ENCODE measurements at places on chromosomes 11 and 22.

DNA sequence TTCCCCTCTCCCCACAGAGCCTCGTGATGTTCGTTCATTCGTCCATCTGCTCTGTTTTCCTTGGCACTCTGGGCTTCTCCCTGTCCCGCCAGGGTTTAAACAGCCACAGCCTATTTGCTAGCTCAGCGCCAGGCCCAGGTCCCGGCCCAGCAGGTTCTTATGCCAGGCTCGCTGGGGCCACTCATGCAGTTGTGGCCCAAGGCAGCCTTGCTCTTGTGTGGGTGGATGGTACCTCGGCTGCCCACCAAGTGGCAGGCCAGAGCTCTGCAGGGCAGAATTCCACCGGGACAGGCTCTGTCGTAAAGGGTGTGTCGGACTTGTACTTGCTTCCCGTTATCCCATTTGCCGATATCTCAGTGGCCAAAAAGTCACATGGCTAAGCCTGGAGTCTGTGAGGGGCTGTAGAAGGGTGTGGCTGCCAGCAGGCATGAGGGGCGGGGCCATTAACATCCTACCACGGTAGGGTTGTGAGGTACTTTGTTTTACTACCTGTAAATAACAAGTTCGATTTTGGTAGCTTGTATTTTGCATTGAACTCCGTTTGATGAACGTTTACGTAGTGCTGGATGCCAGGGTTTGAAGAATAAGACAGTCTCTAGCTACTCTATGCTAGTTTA lies 7.9 kb downstream of the FAM118A start:
- no peak for DNase-seq

DNA sequence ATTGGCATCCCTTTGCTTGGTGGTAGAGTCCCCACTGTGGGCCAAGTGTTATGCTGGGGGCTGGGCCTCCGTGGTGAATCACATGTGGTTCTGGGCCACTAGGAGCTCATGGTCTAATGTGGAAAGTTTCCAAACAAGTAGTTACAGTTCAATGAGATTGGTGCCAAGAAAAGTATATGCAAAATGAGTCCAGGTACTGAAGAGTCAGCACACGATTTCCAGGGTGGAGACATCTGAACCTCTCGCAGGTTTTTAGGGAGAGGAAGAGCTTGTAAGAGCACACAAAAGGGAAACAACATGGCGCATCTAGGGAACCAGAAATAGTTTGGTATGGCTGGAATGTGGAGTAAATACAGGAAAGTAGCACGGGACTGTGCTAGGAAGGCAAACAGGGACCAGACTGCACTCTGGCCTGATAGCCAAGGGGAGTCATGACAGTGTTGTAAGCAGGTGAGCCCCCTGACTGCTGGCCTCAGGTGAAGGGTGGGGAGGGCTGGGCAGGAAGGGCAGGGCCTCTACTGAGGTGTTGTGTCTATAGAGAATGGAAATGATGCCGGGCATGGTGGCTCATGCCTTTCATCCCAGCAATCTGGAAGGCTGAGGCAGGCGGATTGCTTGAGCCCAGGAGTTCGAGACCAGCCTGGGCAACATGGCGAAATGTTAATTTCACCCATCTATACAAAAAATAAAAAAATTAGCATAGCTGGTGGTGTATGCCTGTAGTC lies 12.6 kb downstream of the POLR2F start:
- DNase-seq = no peak

DNA sequence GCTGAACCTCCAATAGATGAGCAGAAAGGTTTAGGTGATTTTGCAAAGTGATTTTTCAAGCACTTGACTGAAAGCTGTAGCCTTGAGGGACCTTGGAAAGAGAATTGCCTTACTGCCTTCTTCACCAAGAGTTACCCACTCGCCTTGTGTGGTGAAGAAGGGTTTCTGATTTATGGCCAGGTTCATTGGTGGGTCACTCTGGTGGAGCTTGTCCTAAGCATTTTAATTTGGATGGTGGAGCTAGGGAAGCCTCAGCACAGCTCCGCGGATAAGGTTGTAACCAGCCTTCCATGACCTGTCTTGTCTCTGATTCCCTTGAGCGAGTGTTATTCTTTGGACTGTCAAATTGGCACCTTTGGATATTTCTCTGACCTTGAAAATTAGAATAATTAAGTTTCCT lies 226.4 kb downstream of the FAT3 start:
- no peak for DNase-seq

- DNase-seq = no peak
Observed at GRCh38 chr11:105156720-105157119, 17.2 kb upstream of the CARD18 start.

- no peak for DNase-seq
Observed at GRCh38 chr11:115153135-115153534, 351.1 kb downstream of the CADM1 start.

DNA sequence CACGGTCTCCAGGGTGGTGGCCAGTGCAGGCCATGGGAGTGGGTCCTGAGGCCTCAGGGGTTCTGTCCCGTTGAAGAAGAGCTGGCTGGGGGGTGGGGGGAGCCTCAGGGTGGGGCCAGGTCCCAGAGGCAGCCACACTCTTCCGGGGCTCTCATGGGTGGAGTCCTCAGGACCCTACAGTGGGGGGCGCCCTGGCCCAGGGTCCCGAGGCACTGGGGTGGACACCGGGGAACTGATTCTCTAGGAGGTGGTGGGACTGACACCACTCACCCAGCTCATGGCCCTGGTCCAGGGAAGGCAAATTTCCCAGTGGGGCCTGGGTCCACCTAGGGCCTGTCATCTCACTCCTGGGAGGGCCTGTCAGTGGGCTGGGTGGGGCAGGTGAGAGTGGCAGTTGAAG lies 12.8 kb downstream of the GGT5 start:
- no peak for DNase-seq

GRCh38 chr22:36660510-36660840 lies 43.1 kb downstream of the CACNG2 start:
- DNase-seq = no peak

DNA sequence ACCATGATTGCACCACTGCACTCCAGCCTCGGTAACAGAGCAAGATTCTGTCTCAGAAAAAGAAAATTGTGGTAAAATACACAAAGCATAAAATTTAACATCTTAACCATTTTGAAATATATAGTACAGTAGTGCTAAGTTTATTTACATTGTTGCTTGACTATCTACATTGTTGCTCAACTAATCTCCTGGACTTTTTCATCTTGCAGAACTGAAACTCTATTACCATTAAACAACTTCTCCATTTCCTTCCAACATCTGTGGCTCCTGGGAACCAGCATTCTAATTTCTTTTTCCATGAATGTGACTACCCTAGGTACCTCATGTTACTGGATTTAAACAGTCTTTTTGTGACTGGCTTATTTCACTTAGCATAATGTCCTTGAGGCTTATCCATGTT lies 13.5 kb upstream of the VWA5A start:
- DNase-seq = no peak

DNA sequence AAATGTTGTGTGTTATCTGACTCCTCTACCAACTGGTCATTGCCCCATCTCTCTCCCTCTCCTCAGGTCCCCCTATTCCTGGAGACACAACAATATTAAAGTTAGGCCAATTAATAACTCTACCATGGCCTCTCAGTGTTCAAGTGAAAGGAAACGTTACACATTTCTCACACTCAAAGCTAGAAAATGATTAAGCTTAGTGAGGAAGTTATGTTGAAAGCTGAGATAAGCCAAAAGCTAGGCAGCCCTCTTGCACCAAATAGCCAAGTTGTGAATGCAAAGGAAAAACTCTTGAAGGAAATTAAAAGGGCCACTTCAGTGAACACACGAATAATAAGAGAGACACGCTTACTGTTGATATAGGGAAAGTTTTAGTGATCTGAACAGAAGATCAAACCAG lies 6.9 kb downstream of the DLG2 start:
- no peak for DNase-seq

- DNase-seq = no peak
Observed at GRCh38 chr11:19895776-19896175, 183.1 kb downstream of the NAV2 start.

GRCh38 chr11:44235765-44236201 lies 74.2 kb downstream of the ALX4 start:
- no peak for DNase-seq

DNA sequence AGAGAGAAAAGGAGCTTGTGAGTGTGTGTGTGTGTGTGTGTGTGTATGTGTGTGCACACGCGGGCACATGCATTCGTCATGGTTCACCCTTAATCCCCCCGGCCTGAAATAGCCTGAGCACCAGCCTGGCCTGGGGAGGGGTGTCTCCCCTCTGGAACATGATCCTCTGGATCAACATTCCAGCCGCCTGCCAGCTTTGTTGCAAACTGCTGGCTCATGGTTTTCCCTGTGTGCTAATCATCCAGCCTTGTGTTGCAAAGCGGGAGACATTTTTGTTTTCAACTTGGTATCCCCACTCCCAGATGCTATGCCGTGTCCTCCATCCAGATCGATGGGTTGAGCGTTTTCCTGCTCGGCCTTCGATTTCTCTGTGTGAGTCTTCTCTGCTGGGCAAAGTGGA lies 94.3 kb downstream of the FEZ1 start:
- no peak for DNase-seq

DNA sequence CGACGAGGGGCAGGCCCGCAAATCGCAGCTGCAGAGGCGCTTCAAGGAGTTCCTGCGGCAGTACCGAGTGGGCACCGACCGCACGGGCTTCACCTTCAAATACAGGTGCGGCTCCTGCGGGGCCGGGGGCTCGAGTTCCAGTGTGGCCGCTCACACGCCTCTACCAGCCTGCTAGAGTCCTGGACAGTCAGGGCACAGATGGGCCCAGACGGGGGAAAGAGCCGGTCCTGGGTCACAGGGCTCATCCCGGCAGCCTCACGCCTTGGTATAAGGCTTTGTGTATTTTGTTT lies 506 bp downstream of the MCM5 start:
- no peak for DNase-seq

DNA sequence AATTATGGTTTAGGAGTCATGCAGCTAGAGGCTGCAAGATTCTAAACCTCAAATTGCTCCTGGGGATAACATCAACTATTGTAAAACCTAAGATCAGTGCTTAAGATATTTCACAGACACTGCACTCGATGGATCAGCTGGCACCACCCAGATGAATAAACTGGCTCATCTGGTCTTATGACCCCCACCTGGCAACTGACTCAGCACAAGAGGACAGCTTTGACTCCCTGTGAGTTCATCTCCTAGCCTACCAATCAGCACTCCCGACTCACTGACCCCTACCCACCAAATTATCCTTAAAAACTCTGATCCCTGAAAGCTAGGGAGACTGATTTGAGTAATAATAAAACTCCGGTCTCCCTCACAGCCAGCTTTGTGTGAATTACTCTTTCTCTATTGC lies 782 bp upstream of the TTC12 start:
- no peak for DNase-seq

DNA sequence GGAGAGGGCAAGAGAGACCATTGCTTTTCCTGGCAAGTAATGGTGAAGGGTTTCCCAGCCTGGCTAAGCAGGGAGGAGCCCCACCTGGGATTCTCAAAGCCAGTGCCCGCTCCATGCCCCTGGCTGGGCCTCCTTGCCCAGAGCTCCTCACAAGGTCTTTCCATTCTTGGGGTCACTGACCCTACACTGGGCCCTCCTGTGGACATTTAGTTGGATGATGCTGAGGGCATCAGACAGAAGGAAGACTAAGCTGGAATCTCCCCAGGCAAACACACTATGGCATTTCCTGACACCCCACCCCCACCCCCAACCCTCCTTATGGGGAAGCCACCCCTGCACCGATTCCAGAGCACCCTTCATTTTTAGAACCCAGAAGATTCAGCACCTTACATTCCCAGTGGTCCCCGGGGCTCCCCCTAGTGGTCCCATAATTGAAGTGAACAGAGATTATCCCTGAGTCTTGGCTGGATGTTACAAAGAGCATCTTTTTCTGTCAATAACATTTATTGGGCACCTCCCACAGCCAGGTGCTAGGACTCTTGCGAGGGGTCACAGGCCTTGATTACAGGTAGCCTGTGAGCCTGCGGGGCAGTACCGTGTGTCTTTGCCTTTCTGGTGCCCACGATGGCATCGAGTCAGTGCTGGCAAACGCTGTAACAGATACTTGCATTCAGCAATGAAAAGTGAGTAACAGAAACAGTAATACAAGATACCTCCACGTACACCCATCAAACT lies 548.5 kb downstream of the BUD13 start:
- no peak for DNase-seq

- DNase-seq = no peak
Observed at GRCh38 chr11:57703341-57703740, 8.7 kb downstream of the MED19 start.

GRCh38 chr11:125154378-125155099 lies 10.0 kb upstream of the PKNOX2 start:
- DNase-seq = no peak

DNA sequence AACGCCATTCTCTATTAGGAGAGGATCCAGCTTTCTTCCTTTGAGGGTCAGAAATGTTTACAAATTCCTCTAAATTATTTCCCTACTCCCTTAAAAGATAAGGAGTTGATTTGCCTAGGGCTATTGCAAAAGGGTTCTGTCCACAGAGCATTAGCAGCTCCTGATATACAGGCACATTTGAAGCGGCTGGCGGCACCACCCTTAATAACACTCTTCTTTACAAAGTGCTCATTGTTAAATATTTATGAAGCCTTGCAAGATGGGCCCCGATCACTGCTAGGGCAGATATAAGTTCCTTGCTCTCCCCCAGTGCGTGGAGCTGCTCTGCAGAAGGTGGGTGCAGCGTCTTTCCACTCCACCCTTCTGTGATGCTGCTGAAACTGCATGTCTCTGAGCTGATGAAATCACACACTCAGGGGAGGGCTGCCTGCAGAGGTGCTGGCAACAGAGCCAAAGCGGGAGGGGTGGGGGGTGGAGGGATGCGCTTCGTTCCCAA lies 116.7 kb upstream of the NTM start:
- DNase-seq = no peak

DNA sequence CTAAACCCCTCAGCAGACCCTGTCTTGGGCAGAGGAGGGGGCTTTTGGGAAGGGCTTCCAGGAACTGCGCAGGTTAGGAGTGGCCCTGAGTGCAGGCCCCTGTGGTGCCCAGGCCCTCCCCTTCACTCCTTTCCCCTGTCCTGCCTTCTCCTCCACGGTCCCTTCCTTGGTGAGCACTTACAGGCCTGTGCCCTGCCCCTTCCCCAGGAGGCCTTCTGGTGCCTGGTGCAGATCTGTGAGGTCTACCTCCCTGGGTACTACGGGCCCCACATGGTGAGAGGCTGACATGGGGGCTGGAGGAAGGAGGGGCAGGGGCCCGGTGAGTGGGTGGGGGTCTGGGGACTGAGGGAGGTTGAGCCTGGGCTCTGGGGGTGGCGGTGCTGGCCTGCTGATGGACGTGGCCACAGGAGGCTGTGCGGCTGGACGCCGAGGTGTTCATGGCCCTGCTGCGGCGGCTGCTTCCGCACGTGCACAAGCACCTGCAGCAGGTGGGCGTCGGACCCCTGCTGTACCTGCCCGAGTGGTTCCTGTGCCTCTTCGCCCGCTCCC lies 2.6 kb downstream of the TBC1D10C start:
- no peak for DNase-seq

DNA sequence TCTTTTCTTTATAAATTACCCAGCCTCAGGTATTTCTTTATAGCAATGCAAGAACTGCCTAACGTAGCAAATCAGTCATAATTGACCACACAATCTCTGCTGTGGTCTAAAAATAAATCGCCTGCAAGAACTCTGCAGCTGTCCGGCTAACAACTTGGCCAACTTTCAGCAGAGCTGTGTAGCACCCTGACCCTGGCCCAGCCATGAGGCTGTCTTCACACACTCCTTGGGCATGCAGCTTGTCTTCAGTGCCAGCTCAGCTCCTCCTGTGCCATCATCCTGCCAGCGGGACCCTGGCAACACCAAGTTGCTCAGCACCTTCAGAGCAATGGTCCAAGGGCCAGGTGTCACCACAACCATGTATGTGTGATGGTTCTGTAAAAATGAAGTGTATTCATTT lies 355.6 kb downstream of the OPCML start:
- no peak for DNase-seq
